ENCODE measurements at places on chromosomes 2 and 18.

GRCh38 chr2:142052220-142052863 is 78.5 kb downstream of the LRP1B start:
- no peak for DNase-seq

- no peak for DNase-seq
These were observed 128.4 kb downstream of the RNF152 start for GRCh38 chr18:61764381-61764780.

GRCh38 chr2:149164827-149165226 is 126.3 kb downstream of the LYPD6B start:
- no peak for DNase-seq

GRCh38 chr2:2230433-2230817 is 100.7 kb downstream of the MYT1L start:
- no peak for DNase-seq

DNA sequence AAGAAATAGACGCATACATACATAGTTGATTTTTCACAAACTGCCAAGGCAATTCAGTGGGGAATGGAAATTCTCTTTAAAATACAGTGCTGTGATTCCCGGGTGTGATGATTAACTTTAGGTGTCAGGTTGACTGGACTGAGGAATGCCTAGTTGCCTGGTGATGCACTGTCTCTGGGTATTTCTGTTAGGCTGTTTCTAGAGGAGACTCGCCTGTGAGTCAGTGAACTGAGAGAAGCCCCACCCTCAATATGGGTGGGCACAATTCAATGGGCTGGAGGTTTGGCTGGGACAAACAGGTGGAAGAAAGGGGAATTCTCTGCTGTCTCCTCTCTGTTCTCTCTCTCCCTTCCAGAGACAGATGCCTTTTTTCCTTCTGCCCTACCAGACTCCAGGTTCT is 187.6 kb downstream of the ARHGAP28 start:
- DNase-seq = no peak

- DNase-seq = no peak
These were observed 218.9 kb upstream of the NCKAP5 start for GRCh38 chr2:133787207-133787606.

- DNase-seq = no peak
These were observed 580.6 kb upstream of the CDH2 start for GRCh38 chr18:28757466-28758008.

DNA sequence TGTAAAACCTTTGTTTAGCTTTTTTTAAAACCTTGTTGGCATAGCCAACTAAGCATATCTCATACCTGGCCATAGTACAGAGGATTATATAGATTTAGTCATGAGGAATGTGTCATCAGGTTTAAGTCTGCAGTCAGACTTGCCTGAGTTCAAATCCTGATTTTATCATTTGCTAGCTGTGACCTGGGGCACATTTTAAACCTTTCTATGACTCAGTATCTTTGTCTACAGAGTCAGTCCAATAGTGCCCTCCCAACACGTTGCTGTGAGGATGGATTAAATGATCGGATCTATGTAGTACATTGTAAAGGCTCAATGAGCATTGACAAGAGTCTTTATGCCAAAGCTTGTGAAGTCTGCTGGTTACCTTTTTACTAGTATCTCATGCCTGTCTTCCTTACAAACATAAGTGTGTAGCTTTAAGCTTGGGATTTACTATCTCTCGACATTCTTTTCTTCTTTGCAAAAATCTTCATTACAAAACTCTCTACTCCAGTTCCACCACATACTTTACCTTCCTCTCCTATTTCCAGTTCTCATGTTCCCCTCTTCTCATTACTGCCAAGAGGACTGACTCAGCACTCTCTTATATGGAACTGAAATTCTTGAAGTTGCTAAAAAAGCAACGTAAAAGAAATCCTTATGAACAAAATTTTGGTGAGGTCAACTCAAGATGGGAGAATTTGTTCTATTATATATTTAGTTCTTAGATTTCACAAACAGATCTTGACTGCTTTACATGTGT is 68.1 kb upstream of the RBMS1 start:
- no peak for DNase-seq

DNA sequence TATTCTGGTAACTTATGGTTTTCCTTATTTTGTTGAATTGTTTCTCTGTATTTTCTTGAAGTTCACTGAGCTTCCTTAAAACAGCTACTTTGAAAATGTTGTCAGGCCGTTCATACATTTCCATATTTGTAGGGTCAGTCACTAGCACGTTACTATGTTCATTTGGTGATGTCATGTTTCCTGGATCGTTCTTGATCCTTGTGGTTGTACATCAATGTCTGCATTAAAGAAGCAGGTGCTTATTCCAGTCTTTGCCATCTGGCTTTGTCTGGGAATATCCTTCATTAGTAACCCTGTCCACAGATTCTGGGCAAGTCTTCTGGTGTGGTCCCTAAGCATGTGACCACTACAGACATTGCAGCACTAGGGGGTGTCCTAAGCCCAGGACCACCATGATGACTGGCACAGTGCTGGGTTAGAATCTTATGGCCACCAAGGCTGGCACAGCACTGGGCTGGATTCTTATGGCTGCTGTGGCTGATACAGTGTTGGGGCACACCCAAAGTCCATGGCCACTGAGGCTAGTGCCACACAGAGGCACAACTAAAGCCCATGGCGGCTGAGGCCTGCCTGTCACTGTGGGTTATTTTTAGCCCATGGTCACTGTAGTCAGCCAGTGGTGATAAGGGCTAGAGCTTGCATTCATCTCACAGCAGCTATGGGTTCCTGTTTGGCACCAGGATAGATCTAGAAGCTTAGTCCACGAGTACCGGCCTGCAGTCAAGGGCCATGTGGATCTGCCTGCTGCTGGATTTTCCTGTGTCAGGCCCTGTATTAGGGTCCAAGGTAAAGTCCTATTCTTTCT is 13.2 kb downstream of the VWA3B start:
- DNase-seq = no peak

DNA sequence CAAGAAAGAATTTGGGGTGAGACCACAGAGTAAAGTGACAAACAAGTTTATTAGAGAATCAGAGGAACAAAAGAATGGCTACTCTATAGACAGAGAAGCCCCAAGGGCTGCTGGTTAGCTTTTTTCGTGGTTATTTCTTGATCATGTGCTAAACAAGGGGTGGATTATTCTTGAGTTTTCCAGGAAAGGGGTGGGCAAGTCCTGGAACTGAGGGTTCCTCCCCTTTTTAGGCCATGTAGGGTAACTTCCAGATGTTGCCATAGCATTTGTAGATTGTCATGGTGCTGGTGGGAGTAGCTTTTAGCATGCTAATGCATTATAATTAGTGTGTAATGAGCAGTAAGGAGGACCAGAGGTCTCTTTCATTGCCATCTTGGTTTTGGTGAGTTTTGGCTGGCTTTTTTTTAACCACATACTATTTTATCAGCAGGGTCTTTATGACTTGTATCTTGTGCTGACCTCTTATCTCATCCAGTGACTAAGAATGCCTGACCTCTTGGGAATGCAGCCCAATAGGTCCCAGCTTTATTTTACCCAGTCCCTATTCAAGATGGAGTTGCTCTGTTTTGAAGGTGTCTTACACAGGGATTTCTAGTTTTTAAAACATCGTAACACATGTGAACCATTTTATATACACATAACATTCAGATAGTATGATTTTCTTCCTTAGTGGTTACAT is 77.8 kb downstream of the MYO1B start:
- no peak for DNase-seq

- no peak for DNase-seq
These were observed 13.4 kb upstream of the WIPF1 start for GRCh38 chr2:174611006-174611405.

GRCh38 chr18:35026407-35027061 is 14.7 kb upstream of the MAPRE2 start:
- DNase-seq = no peak
